ENCODE measurements at places on chromosomes 2 and 18.

- DNase-seq = no peak
Observed at GRCh38 chr18:63511285-63511684, 30.9 kb upstream of the SERPINB12 start.

DNA sequence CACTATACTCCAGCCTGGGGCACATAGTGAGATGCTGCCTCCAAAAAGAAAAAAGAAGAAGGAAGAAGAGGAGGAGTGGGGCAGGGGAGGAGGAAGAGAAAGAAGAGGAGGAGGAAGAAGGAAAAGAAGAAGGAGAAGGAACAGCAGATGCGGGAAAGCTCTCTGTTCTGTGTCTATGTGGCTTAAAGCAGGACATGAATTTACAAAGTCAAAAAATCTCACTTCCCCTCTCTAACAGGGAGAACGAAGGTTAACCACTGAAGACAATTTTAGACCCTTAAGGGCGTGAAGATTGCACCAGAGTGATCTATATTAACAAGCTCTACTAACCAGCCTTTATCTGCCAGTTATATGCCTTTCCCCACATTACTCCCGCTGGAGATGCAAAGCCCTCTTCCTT, 258.9 kb downstream of the METTL4 start:
- DNase-seq = no peak

- no peak for DNase-seq
Observed at GRCh38 chr18:43389163-43389562, 111.9 kb upstream of the SYT4 start.

DNA sequence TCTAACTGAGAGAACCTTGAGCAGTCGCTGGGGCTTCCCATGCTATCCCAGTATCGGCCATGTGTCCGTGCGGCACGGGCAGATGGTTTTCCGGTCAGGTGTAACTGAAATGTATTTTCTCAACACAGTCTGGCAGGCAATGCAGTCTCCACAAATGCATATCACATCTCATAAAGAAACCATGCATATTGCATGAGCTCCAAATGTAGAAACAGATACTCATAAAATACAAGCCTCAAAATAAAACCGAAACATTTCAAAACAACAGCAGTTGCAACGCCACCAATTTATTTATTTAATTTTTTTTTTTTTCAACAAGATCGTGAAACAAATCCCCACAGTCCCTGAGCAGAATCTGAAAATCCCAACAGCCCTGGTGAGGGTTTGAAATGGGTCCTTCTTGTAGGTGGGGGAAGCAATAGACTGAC, 299.4 kb downstream of the LPIN1 start:
- no peak for DNase-seq
